Gastroesophageal sphincter (tissue), 4 donors: ENCODE measurements at places on chromosomes 2 and 18. TPM values are rescaled to one million over a fixed set of nuclear protein-coding genes. Genes with fewer than 3 reads are reported as not detected.

- ATAC-seq, result peak; percentile 35
Measured at GRCh38 chr2:222903234-222904220, 42.7 kb downstream of the ACSL3 start.

GRCh38 chr2:174080672-174081121 lies 115.5 kb upstream of the SP3 start:
- no peak for ATAC-seq

- no peak for ATAC-seq
Measured at GRCh38 chr2:43642363-43642762, 5.3 kb downstream of the PLEKHH2 start.

Gene KRTCAP3
- total RNA-seq, result not detected

DNA sequence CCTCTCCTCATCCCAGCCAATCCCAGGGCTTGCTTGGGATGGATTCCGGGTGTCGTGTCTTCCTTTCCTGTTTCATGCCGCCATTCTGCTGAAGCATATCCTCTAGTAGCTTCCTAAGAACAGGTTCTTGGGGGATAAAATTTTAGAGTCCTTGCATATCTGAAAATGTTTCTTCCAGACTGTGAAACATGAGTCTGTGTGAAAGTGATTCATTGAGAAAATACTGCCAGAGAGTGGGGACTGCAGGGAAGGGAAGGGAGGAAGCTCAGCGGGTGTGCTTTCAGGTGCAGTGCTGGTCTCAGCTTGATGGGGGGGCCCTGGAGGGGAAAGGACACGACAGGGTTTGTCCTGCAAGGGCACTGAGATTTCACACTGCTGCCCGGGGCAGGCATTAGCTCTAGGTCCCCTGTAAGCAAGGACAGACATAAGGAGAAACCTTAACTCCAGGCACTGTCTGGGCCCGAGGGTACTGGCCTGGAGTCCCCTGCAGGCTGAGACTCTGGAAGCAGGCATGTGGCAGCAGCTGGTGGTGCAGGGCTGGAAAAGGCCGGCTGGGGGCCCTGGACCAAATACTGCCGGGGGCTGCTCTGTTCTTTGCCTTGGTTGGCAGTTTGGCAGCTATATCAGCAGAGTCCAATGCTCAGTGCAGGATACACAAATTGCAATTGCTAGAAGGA lies 97.6 kb upstream of the HS6ST1 start:
- ATAC-seq, result no peak

DNA sequence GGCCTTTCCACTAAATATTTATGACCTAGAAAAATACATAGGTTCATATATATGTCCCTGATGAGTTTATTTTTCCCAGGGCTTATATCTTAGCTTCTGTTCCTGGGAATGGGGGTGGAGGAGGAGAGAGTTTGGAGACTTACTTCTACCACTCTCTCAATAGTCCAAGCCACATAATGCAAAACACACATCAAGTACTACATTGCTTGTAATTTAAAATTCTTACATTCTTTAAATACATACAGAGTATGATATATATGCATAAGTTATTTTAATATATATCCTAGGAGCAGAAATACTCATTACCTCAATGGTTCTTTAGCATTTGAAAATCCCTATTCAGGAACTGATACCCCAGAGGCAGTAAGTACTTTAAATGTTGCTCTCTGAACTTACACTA lies 73.2 kb upstream of the MYL1 start:
- ATAC-seq, result no peak
